Testis (tissue), 5 donors: ENCODE measurements at places on chromosomes 6 and 20. TPM values are rescaled to one million over a fixed set of nuclear protein-coding genes. Genes with fewer than 3 reads are reported as not detected.
A peak's percentile ranks its signal among the peaks of the same experiment; 100 is the strongest.

DNA sequence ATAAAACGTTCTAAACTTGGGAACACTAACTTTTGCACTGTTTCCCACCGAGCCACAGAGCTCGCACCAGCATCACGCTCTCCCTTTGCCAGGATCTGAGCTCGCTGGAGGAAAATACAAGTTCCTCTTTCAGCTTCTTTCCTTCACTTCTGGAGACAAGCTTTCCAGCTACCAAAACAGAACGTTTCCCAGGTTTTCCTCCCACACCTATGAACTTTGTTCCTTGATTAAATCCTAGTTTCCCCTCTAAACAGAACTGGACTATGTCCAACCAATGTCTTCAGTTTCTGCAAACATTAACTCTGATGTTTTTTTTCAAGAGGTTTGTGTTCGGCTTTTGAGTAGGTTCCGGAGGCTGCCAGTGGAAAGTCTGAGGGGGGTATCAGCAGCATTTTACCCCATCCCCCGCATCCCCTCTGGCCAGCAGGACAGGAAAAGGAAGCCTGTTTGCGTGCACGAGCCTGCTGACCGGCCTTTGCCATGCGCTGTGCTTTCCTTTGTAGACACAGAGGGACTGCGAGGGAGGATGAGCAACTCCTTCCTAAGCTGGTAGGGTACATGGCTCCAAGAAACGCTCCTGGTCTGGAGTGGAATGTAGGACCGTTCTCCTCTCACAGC is 135.5 kb downstream of the LY86 start:
- H3K27ac ChIP-seq: peak overlapping the region; percentile 90
- no peaks in the 10 kb centered on the region for H3K36me3 ChIP-seq
- no peaks in the 10 kb centered on the region for H3K27me3 ChIP-seq

GRCh38 chr6:106186172-106186571 is 100.0 kb downstream of the PRDM1 start:
- H3K4me3 ChIP-seq: no peak overlapping the region
- no peaks in the 10 kb centered on the region for H3K27me3 ChIP-seq
- H3K36me3 ChIP-seq: no peaks in the 10 kb centered on the region

GRCh38 chr20:4193069-4193452 is 177.7 kb upstream of the RNF24 start:
- no peaks in the 10 kb centered on the region for H3K4me1 ChIP-seq
- H3K27ac ChIP-seq: no peak overlapping the region
- DNase-seq: no peak
- no peaks in the 10 kb centered on the region for H3K36me3 ChIP-seq
- no peak overlapping the region for H3K4me3 ChIP-seq

GRCh38 chr20:5835321-5835821 is 85.2 kb downstream of the SHLD1 start:
- no peak overlapping the region for H3K27ac ChIP-seq
- H3K36me3 ChIP-seq: no peaks in the 10 kb centered on the region
- DNase-seq: peak; percentile 26
- peaks cover 12% of the 10 kb centered on the region for H3K4me1 ChIP-seq
- H3K27me3 ChIP-seq: no peaks in the 10 kb centered on the region

DNA sequence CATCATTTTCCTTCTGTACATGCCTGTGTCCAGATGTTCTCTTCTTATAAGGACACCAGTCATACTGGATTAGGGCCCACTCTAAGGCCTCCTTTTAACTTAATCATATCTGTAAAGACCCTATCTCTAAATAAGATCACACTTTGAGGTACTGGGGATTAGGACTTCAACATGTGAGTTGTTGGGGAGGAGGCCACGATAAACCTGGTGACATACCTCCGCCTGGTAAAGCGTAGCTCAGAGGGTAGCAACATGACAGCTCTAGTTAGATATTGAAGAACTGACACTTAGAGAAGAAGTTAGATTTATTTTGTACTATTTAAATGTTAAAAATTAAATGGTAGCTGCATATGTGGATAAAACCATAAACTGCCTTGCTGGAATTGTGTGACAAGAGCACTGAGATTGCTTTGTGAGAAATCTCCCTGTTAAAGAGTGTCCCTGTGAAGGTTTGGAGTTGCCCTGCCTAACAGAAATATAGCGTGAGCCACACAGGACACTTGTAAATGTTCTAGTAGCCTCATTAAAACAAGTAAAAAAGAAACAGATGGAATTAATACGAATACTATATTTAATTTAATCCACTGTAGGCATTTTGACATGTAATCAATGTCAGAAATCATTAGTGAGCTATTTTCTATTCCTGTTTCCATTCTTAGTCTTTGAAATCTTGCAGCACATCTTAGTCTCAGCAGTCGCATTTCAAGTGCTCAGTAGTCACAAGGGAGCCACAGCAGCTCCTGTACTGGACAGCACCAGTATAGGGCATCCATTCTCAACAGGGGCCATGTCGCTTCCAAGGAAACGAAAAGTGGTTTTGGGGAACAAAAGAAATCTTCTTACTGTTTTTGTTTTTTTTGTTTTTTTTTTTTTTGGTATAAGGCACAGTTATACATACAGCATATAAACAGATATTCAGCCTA is 13.4 kb downstream of the PLCB1 start:
- H3K4me3 ChIP-seq: no peak overlapping the region
- no peaks in the 10 kb centered on the region for H3K27me3 ChIP-seq
- no peak overlapping the region for H3K27ac ChIP-seq
- H3K4me1 ChIP-seq: no peaks in the 10 kb centered on the region
- H3K36me3 ChIP-seq: no peaks in the 10 kb centered on the region

DNA sequence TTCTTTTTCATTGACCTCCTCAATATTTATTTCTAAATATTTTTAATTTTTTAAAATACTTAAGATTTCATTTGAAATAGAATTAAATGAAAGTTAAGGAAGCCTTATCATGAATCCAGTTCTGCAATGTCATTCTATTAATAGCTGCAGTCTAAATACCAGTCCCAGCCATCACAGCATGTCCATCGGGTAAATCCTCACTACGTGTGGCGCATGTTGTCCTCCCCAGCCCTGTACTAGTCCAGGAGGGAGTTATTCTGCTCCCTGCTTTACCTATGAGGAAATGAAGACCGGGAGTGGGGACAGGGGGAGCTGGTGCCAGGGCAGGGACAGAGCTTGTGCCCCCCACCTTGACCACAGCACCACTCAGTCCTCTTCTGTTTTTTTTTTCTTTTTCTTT is 125.1 kb upstream of the QKI start:
- H3K36me3 ChIP-seq: no peaks in the 10 kb centered on the region
- no peaks in the 10 kb centered on the region for H3K4me1 ChIP-seq
- no peak overlapping the region for H3K27ac ChIP-seq
- H3K27me3 ChIP-seq: no peaks in the 10 kb centered on the region
- no peak for DNase-seq

GRCh38 chr6:9937031-9937763 is 477.7 kb downstream of the TFAP2A start:
- H3K27ac ChIP-seq: no peak overlapping the region
- no peak overlapping the region for H3K4me3 ChIP-seq
- no peaks in the 10 kb centered on the region for H3K4me1 ChIP-seq
- DNase-seq: no peak

DNA sequence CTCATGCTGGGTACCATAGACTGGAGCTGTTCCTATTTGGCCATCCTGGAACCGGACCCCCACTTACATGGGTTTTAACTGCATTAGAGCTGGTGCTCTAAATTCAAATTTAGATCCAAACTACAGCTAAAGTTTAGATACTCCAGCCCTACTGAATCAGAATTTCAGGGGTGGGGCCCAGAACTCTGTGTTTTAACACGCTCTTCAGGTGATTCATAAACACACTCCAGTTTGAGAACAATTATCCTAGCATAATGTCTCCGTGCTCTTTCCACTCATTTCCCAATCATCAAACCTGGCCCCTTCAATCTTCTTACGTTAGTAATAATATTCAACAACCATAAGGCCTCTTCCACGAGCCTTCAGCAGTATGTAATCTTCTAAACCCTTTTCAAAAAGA is 15.3 kb downstream of the TRPC4AP start:
- no peak overlapping the region for H3K27ac ChIP-seq
- H3K4me1 ChIP-seq: no peaks in the 10 kb centered on the region
- H3K36me3 ChIP-seq: no peaks in the 10 kb centered on the region

- no peak overlapping the region for H3K4me3 ChIP-seq
- H3K27ac ChIP-seq: no peak overlapping the region
- no peaks in the 10 kb centered on the region for H3K36me3 ChIP-seq
- peaks cover 9% of the 10 kb centered on the region for H3K4me1 ChIP-seq
- DNase-seq: no peak
- H3K27me3 ChIP-seq: no peaks in the 10 kb centered on the region
Observed at GRCh38 chr20:23663180-23663579, 25.4 kb upstream of the CST3 start.

DNA sequence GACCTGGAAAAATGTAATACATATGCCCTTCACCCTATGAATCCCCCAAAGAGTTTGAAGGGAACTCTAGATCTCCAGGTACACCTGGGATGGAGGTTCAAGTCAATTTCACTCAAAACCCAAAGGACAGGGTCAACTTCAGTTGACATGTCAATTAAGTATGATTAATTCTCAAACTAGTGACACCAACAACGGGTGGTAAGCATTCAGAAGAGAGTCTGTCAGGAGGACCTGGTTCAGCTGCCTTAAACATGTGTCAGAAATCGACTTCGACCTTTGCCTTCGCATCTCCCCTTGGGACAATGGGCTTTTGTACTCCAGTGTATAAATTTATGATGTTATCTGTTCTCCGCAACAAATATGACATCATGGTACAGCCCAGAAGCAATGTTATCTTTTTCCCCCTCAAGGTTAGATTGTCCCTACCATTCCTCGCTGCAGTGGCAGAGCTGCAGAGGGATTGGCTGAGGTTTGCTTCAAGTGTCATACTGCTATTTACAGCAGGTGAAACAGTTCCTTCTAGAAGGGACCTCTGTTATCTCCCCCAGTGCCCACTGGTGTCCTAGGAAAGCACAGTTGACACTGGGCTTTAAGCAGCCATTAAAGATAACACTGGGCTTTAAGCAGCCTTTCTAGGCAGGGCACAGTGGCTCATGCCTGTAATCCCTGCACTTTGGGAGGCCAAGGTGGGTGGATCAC is 94.7 kb upstream of the SNX9 start:
- peak overlapping the region; percentile 75 for H3K27ac ChIP-seq
- peak; percentile 83 for DNase-seq
- no peaks in the 10 kb centered on the region for H3K4me1 ChIP-seq
- H3K4me3 ChIP-seq: no peak overlapping the region

GRCh38 chr20:57788936-57789613 is 79.3 kb upstream of the PMEPA1 start:
- no peak for DNase-seq
- no peaks in the 10 kb centered on the region for H3K27me3 ChIP-seq
- H3K4me1 ChIP-seq: no peaks in the 10 kb centered on the region
- H3K27ac ChIP-seq: no peak overlapping the region
- H3K4me3 ChIP-seq: no peak overlapping the region

GRCh38 chr6:140987364-140988155 is 1145.2 kb upstream of the GJE1 start:
- no peaks in the 10 kb centered on the region for H3K27me3 ChIP-seq
- peak; percentile 26 for DNase-seq
- H3K36me3 ChIP-seq: no peaks in the 10 kb centered on the region

DNA sequence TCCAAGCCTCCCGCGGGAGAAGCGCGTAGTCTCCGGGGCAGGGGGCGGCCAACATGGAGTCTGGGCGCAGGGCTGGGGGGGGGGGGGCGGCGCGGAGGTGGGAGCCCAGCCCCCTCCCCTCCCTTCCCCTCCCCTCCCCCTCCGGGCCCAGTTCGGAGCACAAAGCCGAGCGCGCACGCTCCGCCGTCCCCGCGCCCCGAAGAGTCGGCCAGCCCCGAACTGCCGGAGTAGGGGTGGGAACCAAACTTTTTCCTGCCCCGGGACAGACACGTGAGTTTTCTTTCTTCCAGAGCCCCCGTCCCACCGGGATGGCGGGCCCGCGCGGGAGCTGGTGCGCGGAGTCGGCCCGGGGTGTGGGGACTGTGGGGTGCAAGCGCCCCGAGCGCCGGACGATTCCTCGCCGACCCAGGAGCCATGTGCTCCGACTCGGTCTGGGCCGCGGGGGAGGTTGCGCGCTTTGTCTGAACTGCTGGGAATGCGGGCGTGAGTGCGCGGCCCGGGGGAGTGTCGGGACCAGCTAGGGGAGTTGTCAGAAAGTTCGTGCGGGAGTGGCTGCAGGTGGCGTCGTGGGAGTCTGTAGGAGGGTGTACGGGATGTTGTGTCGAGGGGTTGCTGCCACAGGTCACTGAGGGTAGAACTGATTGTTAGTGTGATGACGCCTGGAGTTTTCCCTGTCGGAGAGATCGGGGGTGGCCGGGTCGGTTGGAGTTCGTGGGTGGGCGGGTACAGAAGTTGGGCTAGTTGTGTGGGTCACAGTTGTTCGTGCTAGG is 1.2 kb downstream of the TGIF2 start:
- peak overlapping the region; percentile 89 for H3K4me3 ChIP-seq
- DNase-seq: peak; percentile 83
- H3K27me3 ChIP-seq: no peaks in the 10 kb centered on the region
- H3K4me1 ChIP-seq: peaks cover 37% of the 10 kb centered on the region
- H3K27ac ChIP-seq: peak overlapping the region; percentile 93

DNA sequence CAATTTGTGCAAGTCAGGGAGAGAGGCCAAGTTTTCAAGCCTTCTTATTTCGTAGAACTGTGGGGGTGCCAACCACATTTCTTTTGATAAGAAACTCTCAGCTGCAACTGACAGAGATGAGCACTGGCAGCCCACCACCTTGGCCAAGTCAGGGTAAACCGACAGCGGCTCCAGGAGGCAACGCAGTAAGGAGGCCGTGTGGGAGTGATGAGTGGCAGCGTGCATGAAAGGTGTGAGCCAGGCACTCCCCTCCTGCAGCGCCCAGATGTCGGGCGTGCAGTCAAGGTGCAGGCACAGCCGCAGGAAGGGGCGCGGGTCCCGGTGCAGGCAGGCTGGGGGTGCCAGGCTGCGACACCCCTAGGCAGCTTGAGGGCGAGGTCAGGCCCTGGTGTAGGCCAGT is 49.2 kb upstream of the HDAC2 start:
- no peak overlapping the region for H3K27ac ChIP-seq
- no peak overlapping the region for H3K4me3 ChIP-seq
- H3K36me3 ChIP-seq: no peaks in the 10 kb centered on the region
- no peaks in the 10 kb centered on the region for H3K27me3 ChIP-seq
- H3K4me1 ChIP-seq: no peaks in the 10 kb centered on the region

DNA sequence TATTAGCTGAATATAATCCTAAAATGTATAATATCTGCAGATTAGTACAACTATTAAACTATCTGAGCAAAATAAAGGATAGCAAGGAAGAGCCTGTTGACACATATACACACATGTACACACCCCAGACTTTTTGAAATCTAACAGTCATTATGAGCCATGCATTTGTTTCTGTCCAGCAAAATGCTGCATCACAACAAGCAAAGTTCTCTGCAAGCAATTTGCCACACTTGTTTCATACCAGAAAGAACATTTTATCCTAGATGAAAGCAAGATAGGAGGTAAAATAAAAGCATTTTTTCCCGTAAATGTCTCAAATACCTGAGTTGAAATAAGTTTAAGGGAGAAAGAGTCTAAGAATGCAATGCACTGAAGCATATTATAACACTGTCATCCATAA is 145.2 kb downstream of the COL21A1 start:
- H3K27me3 ChIP-seq: no peaks in the 10 kb centered on the region
- no peak overlapping the region for H3K4me3 ChIP-seq
- H3K36me3 ChIP-seq: no peaks in the 10 kb centered on the region
- H3K27ac ChIP-seq: no peak overlapping the region

- H3K27me3 ChIP-seq: no peaks in the 10 kb centered on the region
- H3K36me3 ChIP-seq: no peaks in the 10 kb centered on the region
- H3K4me3 ChIP-seq: no peak overlapping the region
- DNase-seq: no peak
- H3K27ac ChIP-seq: no peak overlapping the region
Observed at GRCh38 chr6:124443541-124443940, 518.7 kb upstream of the RNF217 start.

The WFDC2 gene
- polyA plus RNA-seq: 37.6 TPM

The HNF4A gene
- 2.5 TPM for polyA plus RNA-seq

The TNXB gene
- polyA plus RNA-seq: 78.2 TPM

The GJA10 gene
- not detected for polyA plus RNA-seq

The RFX6 gene
- 0.99 TPM for polyA plus RNA-seq

The SLC22A2 gene
- 0.34 TPM for polyA plus RNA-seq
